ENCODE measurements at places on chromosomes 5 and 9.

- no peak for DNase-seq
Measured at GRCh38 chr5:135193213-135194125, 159.4 kb upstream of the PITX1 start.

DNA sequence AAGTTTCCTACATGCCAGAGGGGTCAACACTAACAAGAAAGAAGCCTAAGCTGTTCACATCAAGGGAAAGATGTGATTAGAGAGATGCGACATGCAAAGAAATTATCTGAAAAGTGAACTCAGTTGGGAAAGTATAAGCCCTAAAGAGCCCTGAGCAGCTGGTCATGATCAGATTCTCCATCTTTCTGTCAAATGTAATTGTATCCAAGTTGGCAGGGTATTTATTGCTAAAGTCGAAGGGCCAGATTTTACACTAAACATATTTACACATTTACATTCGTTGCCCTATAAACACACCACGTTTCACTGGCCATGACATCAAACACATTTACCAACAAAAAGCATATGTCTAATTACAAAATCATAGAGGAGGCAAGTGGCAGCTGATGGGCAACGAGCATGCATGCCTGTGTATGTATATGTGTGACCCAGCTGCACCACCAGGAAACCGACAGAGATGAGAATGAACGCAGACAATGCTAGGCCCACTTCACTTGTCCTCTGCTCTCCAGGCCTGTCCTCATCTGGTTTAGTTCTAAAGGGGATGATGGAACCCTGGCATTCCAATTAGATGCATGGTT lies 6.3 kb downstream of the FOXD1 start:
- DNase-seq: no peak

DNA sequence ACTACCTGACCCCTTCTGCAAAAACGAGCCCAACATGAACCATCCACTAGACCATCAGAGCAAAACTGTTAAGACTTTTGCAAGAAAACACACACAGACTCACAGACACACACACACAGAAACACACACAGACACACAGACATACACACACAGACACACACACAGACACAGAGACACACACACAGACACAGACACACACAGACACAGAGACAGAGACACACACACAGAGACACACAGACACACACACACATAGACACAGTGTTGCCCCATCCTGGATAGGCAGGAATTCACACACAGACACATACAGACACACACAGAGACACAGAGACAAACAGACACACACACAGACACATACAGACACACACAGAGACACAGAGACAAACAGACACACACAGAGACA lies 52.5 kb downstream of the NACC2 start:
- no peak for DNase-seq

- DNase-seq: peak; percentile 2
Measured at GRCh38 chr9:106287091-106287631, 575.8 kb upstream of the ZNF462 start.

DNA sequence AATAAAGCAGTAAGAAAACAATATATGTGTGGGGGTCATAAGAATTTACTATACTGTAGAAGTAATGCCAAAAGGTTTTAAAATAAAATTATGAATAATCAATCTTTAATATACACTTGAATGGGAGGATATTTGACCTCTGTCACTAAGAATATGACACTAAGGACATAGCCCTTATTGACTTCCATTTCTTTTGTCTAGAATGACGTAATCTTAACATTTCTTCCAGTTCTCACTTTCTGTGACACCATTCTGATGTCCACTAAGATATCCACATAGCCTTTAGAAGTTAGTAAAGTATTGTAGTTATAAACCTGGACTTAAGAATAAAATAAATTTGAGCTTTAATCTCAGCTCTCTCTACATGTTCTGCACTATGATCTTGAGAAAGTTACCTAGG lies 1050.7 kb downstream of the TLE4 start:
- no peak for DNase-seq

GRCh38 chr5:142931896-142932686 lies 161.9 kb downstream of the ARHGAP26 start:
- no peak for DNase-seq

DNA sequence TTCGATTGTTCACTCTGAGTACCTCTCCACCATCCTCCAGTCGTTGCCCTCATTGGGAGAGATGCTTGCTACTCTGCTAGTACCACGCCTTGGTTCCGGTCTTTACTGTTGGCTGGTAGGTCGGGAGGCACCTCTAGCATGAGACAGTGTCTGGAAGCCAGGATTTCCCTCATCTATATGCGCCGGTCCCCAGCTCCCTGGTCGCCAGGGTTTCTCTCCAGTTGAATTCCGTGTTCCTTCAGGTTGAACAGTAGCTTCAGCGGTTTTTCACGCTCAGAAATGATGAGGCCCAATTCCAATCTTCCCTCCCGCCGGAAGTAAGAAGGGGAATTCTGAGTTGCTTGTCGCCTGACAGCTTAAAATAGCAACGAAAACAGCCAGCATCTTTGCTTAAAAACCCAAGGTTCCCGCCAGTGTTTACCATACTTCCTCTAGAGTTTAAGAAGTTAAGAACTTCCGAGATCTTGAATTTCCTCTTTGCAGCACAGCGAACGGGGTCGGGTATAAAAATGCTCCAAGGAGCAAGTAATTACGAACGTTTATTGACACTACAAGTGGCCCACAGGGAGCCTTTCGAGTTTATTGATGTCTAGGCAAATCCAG lies 1.3 kb upstream of the ST8SIA4 start:
- no peak for DNase-seq

DNA sequence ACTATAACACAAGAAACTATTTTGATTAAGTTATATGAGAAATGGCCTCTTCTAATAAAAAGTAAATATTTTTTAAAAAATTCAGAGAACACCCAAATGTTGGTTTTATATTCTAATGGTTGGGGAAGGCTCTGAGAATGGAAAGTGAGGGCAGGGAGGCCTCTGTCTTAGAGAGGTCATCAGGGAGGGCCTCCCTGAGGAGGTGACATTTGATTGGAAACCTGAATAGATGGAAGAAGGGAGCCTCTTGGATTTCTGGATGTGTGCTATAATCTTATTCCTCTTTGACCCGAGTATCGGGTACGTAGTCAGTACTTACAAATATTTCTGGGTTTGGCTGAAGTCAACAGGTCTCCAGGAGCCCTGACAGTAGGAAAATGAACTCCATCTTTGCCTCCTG lies 26.1 kb upstream of the GRPEL2 start:
- DNase-seq: no peak

DNA sequence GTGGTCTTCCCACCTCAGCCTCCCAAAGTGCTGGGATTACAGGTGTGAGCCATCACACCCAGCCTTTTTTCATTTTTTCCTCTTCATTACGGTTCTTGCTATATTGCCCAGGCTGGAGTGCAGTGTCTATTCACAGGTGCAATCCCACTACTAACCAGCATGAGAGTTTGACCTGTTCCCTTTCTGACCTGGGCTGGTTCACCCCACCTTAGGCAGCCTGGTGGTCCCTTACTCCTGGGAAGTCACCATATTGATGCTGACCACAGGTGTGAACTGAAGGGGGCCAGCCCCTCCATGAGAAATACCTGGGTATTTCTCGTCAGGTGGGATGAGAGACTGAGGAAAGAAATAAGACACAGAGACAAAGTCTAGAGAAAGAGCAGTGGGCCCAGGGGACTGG lies 2.4 kb downstream of the PDE6A start:
- no peak for DNase-seq

DNA sequence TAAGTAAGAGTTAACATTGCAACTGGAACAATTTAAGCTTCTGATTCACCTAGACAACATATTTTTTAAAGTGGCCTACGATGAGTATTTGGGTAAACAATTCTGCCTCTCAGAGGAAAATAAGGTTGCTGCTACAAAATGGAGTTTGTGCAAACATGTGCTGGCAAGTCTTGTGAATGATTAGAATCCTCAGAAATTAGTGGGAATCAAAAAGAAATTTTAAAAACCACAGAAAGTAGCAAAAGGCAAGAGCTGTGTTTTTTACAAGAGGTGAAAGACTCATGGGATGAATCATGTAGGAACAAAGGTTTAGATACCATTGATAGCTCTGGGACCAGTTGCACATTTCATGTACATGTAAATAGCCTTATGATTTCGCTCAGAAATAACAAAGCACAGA lies 561.6 kb downstream of the TAF11L14 start:
- no peak for DNase-seq

DNA sequence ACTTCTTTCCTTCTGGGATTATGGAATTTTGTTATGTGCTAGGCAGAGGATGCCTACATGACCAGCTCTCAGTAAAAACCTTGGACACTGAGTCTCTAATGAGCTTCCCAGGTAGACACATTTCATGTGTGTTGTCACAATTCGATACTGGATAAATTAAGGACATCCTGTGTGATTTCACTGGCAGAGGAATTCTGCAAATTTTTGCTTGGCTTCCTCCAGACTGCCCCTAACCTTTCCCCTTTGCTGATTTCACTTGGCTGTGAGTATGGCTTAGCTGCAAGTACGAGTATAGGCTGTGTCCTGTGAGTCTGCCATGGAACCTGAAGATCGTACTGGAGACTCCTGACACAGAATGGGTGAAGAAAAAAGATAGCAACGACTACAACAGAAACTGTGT lies 47.6 kb downstream of the MRPS27 start:
- DNase-seq: no peak

- DNase-seq: no peak
Measured at GRCh38 chr5:168895295-168896071, 316.3 kb upstream of the PANK3 start.

GRCh38 chr5:10497554-10497953 lies 55.9 kb downstream of the ROPN1L start:
- no peak for DNase-seq

DNA sequence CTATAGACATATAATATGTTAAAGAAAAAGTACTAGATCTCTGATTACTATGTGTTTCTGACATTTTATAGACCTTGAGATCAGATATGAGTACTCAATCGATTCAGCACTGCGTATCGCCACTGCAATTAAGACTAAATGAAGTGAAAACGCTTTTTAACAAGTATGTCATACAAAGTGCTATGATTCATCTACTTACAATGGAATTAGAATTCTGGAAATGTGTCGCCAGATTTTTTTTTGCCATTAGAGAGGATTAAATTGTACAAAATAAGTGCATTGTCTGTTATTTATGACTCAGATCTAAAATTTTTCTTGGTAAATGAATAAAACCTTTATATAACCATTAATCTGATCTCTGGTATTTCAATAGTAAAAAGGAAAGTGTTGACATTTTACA lies 20.0 kb upstream of the AGGF1 start:
- DNase-seq: no peak

GRCh38 chr5:150789943-150790611 lies 11.5 kb downstream of the SMIM3 start:
- no peak for DNase-seq

DNA sequence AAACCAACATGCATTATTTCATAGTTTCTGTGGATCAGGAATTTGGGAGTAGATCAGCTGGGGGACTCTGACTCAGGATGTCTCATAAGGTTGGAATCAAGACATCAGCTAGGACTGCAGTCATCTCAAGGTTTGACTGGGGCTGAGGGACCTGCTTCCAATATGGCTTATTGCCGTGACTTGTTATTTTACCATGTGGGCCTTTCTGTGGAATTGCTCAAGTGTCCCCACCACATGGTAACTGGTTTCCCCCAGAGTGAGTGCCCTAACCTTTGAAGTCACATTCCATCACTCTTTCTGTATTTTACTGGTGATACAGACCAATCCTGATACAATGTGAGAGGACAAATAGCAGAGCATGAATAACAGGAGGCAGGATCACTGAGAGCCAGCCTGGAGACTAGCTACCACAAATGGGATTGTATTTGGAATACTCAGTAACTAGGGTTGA lies 70.2 kb upstream of the ELL2 start:
- no peak for DNase-seq

- DNase-seq: no peak
Measured at GRCh38 chr9:22227986-22228385, 218.6 kb upstream of the DMRTA1 start.

DNA sequence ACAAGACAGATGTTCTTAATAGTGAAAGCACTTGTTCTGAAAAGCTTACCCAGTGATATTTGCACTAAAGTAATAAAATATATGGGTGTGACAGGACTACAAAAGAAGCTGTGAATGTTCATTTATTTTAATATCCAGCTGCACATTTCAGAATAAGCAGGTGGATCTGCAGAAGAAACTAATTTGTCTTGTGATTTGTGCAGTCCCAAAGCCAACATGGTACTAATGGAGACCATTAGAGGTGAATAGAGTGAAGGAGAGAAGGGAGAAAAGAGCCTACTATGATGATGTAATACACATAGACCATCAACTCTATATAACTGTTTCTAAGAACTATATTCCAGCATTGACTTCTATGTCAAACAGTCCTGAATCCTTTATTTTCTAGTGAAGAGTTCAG lies 362.8 kb downstream of the ISL1 start:
- DNase-seq: no peak

- DNase-seq: no peak
Measured at GRCh38 chr9:99118782-99119466, 14.0 kb downstream of the TGFBR1 start.

DNA sequence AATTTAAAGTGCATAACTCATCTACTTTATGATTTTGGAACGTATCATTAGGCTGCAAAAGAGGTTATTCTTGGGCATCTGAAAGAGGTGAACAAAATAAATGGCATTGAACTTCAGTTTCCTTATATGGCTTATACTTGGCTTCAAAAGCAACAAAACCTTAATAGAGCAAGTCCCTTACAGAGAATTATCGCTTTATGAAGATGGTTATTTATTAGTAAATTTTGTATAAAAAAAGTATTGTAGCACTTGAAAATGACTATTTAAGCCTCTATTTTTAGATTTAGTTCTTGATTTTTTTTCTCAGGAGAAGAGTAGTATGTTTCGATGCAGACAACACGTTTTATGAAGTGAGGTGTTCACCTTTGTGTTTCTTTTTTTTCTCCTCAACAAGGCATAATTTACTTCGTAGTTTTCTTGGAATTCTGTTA lies 2.0 kb downstream of the ERBIN start:
- no peak for DNase-seq

DNA sequence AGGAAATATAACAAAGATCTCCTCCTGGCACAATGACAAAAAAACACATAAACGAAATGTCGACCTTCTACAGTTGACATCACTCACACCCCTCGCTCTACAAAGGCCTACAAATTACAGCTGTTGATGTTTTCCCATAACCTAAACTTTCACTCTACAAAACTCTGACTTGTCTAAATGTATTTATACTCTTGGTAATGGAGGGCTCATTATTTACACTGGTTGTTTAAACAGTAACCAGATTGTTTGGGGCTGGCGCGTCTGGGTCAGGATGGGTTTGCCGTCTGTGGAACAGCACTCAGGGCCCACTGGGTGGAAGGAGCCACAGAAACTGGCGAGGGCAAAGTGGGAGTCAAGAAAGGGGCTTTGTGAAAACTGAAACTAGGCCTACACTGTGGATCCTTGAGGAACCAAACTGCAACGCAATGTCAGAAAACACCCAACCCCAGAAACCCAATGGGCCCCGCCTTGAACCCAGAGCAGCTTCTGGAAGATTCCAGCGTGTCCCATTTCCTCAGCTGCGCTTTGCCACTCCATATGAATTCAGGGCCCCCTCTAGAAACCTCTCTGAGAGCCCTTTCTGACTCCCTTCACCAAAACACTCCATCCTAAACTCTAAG lies 136.7 kb downstream of the ROR2 start:
- DNase-seq: no peak

GRCh38 chr5:103249068-103249467 lies 9.5 kb upstream of the MACIR start:
- no peak for DNase-seq
